ENCODE measurements at places on chromosomes 16 and 17.
A peak's percentile ranks its signal among the peaks of the same experiment; 100 is the strongest.

DNA sequence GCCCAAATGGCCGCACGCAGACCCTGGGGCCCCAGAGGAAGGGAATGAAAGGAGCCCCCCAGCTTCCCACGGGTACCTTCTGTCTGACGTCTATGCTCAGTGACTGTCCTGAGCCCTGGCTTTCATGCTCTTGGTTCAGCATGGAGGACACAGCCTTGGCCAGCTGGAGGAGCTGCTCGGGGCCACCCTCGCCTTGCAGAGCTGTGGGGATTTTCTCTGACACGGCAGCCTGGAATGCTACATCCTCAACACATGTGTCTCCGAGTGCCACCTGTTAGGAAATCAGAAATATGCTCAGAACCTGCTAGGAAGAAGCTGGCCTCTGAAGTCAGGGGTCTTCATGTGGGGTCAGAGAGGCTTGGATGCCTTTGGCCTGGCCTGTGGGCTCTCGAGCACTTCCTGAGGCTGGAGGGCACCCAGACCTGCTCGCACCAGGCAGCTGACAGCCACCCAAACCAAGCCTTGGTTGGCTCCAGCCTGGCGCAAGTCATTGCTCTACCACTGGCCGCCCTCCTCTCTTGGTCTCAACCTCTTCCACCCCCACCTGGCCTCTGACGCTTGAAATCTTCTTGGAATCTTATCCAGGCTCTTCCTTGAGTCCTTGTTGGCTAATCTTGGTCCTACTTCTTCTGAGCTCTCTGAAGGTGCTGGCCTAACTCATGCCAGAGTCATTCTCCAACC, 63.7 kb upstream of the BCO1 start:
- DNase-seq: no peak

DNA sequence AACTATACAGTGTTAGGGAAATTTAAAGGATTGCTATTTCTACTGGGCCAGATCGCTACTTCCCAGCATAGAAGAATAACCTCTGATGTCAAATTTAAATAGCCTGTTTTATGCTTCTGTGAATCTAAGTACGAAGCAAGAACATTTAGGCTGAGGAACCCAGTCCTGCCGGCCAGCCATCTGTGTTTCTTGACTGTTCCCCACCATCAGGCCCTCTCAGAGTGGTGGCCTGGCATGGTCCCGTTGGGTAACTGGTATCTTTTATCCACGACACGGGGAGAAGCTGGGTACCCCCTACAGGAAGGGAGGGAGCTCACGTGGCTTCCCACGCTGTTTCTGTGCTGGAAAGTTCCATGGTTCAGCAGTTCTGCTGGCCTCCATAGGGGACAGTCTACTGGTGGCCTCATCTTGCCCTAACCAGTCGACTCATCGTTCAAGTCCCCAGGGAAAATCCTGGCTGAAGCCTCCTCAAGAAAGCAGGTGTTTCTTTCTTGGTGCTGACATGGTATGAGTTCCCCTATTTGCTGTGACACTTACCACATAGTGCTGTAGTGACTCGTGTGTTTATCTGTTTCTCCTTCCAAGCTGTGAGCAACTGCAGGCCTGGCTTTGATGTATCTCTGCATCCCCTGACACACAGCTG, 201.7 kb upstream of the NLRP1 start:
- no peak for DNase-seq

DNA sequence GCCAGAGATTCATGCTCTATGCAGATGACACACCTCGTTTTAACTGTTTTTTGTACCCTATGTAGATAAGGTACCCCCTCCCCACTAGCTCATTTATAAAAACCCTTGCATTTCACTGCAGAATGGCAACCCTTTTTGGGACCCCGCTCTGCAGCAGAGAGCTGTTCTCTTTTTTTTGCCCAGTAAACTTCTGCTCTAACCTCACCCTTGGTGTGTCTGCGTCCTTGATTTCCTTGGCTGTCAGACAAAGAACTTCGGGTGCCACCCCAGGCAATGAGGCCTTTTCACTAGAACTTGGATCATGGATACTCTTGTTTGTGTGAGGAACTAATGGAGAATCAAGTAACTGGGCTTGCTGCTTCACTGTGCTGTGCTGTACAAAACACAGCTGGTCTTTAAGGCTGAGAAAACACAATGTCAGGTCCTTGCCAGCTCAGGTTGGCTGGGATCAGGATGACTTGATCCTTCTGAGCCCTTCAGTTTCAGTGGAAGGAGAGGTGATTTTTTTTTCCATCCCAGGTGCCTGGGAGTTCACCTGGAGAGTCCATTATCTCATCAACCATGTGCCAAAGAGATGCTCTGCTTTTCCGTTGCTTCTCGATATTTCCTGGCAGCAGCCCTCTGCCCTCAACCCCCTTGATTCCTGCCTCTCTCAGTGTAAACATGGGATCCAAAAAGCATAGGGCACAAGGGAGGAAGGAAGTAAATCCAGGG, 133.2 kb upstream of the FAM20A start:
- DNase-seq: no peak

DNA sequence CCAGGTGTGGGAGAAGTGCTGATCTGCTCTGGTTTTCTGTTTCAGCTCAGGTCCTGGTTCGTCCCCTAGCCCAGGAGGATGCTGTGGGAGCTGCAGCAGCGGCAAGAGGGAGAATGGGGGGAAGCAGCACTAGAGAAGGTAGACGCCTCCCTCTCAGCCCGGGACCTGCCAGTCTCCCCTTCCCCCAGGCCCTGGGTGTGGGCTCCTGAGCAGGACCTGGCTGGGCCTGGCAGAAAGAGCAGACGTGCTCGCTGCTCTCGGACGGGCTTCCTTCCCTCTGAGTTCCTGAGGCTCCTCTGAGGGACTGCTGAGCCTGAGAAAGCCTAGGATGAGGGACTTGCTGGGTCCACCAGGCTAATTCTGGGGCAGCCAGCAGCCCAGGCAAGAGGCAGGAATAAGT, 3.1 kb downstream of the PRCD start:
- DNase-seq: no peak

DNA sequence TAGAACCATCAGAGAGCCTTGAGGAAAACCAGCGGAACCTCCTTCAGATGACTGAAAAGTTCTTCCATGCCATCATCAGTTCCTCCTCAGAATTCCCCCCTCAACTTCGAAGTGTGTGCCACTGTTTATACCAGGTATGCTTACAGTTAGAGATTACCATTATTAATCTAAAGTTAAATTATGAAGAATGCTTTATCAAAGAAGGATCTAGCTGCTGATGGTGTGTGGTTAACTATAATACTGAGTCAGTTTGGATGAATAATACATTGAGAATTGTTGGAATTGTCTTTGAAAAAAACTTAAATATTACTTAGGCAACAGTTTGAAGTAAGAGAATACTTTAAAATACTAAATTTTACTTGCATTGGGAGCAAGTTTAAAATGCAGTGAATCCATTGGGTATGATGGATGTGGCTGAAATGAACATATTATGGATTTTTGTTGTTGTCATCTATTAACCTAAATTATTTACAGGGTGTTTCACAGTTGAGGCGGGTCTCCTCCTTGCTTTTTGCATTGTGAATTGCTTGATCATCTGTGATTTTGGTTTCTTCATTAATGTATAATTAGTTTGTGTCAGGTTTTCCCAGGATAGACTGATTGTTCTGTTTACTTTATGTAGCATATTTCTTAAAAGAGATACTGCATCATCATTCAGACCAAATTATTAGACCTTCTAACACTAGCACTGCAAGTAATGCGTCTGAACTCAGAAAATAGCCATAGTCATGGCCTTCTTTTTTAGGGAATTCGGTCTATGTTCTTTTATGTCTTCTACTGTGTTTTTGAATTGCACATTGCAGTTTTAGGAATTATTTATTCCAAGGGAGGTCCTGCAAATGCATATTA, 47.8 kb downstream of the OMG start:
- DNase-seq: no peak

DNA sequence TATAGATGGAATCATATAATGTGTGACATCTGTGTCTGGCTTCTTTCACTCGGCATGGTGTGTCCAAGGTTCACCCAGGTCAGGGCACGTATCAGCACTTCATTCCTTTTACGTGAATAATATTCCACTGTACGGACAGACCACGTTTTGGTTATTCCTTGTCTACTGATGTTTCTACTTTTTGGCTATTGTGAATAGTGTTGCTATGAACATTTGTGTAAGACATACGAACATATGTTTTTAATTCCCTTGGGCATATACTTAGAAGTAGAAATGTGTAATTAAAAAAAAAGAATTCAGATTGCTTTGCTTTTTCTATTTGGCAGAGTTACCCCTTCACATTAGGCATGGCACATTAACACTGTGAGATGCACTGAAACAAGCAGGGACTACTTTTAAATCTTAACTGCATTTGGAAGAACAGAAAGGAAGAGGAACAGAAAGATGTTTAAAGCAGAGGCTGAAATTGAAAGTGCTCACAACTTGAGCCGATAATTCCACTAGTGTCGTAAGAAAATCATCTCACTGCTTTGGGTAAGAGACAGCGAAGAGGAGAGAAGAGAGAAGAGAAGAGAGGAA, 105.3 kb downstream of the VPS53 start:
- DNase-seq: no peak

GRCh38 chr17:54864636-54865356, 35.9 kb upstream of the TOM1L1 start:
- DNase-seq: no peak

DNA sequence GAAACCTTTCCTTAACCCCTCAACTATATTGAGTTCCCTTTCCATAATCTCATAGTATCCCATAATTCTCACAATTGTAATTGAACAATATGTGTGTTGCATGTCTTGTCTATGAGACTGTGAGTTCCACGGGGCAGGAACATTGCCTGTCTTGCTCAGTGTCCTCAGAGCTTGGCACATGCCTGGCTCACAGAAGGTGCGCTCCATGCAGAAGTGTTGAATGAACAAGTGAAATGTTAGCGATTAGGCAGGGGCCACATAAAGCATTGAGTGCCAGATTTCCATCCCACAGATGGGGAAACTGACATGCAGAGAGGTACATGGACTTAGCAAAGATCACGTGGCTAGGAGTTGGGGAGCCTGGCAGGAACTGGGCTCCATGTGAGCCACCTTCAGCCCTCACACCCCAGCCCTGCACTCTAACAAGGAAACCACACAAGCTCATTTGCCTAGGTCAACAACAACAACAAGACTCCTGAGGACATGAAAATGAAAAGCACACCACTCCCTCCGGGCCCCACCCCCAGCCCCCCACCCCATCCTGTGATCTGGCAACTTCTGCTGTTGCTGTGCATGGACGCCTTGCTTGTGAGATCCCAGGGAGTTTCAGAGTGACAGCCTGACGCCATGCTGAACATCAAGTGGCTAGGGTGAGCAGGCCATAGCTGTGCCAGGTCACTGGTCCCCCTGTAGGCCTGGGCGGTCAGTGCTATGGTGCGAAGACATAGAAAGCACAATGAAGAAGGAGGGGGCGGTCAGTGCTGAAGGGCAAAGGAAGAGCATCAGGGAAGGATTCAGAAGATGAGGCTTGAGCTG, 5.0 kb downstream of the PIK3R5 start:
- no peak for DNase-seq

DNA sequence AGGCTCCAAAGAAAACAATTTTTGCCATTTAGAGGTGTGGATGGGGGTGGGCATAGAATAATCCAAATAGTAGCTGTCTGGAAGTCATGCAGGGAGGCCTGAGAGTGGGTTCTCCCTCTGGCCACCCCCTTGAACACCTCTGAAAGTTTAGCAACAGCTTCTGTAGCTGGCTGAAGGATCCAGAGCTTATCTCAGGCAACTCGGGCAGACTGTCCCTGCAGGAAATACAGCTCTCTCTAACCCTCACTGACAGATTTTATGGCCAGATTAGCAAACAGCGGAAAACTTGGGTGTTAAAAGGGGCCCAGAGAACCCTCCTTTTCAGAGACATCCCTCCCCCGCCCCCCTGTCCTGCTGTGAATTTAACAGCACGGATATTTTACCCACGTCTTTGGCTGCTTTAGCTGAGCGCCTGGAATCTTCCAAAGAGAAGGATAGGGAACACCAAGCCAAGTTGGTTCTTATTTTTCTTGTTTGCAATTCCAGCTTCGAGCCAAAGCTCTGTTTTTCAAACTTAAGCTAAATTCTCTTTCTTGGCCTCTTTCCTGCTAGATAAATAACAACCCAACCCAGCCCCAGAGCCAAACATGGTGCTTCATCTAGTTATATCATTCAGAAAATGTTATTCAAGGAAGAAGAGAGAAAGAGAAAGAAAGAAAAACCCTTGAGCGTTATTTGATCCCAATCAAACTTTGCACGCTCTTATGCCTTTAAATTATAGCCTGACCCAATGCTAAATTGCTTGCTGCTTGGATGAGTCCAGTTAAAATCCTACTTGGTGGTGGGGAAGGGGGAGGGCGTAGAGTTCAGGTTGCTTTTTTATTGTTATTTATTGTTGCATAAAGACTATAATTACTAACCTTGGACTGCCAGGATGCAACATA, 2.3 kb upstream of the HOXB2 start:
- no peak for DNase-seq

GRCh38 chr16:67461600-67462278, 19.2 kb downstream of the ATP6V0D1 start:
- DNase-seq: no peak

DNA sequence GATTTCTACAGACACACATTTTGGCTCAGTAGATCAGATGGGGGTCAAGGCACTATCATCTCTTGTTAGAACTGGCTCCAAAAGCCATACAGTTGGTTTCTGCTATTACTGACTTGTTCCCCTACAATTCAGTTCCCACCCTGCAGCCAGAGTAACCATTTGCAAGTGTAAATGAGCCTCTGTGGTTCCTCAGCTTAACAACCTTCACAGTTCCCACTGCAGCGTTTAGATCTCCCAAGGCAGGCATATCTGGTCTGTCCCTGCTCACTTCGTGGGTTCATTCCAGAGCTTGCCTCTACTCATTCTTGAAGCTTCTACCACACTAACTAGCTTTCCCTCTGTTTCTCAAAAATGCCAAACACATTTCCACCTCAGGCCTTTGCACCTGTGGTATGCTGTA, 186.1 kb downstream of the CBLN1 start:
- DNase-seq: no peak

- no peak for DNase-seq
Observed at GRCh38 chr16:10022098-10022497, 160.1 kb downstream of the GRIN2A start.

GRCh38 chr17:82205720-82206508, 6.7 kb downstream of the CCDC57 start:
- DNase-seq: peak; percentile 96

- DNase-seq: peak; percentile 62
Observed at GRCh38 chr17:17305281-17305801, 2.2 kb downstream of the NT5M start.

- no peak for DNase-seq
Observed at GRCh38 chr16:76292218-76292617, 15.0 kb downstream of the CNTNAP4 start.

DNA sequence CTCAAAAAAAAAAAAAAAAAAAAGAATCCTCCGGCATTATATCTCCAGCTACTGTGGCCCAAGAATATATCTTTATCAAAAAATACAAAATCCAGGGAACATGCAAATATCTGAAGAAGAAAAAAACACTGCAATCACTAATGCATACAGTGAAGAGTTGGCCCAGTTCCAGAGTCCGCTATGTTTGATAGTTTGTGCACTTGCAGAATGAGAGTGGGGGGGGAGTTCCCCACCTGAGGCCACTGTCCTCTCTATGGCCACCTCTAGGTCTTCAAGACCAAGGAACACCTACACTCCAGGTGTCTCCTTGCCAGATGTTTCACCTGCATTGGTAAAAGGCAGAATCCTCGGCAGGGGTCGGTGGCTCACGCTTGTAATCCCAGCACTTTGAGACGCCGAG, 4.0 kb downstream of the ZNF785 start:
- DNase-seq: no peak

GRCh38 chr16:79765431-79765830, 164.9 kb upstream of the MAF start:
- DNase-seq: no peak

GRCh38 chr16:12211870-12212690, 235.5 kb downstream of the SNX29 start:
- DNase-seq: no peak

All from NCI-H510A treated with DMSO at 0.1 percent for 48 hours (cell line).